DMS79 treated with DMSO at 0.1 percent for 48 hours (cell line): ENCODE measurements at places on chromosomes 5 and 9.

- no peak for DNase-seq
Observed at GRCh38 chr9:98164912-98165311, 27.5 kb downstream of the CORO2A start.

GRCh38 chr9:129368444-129368978, 190.4 kb upstream of the IER5L start:
- DNase-seq = no peak

GRCh38 chr5:7849681-7850394, 1.1 kb downstream of the CFAP90 start:
- peak; percentile 40 for DNase-seq

- DNase-seq = peak; percentile 71
Observed at GRCh38 chr5:146620669-146621051, 104.7 kb upstream of the GPR151 start.

DNA sequence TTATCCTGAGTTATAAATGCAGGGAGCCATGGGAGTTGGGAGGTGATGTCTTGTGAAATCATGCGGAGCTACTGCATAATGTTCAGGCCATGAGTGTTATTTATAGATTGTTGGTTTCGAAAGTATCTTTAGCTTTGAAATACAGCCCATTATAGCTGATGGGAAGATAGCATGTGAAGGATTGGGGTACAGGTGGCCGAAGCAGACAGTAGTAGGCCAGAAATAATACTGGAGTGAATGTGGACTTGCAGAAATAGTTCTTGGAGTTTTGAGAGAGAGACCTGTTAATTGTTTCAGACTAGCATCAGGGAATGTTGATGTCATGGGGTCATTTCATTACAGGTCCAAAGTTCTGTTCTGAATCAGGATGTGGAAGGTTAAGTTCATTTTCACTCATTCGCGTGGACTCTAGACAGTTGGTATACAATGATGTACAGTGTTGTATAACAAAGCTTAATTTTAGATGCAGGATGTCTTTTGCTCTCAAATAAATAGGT, 3.8 kb downstream of the ATP6V1G1 start:
- no peak for DNase-seq

GRCh38 chr9:36437790-36438189, 37.7 kb upstream of the RNF38 start:
- DNase-seq = no peak

- DNase-seq = no peak
Observed at GRCh38 chr9:1522219-1522767, 472.1 kb downstream of the DMRT2 start.

DNA sequence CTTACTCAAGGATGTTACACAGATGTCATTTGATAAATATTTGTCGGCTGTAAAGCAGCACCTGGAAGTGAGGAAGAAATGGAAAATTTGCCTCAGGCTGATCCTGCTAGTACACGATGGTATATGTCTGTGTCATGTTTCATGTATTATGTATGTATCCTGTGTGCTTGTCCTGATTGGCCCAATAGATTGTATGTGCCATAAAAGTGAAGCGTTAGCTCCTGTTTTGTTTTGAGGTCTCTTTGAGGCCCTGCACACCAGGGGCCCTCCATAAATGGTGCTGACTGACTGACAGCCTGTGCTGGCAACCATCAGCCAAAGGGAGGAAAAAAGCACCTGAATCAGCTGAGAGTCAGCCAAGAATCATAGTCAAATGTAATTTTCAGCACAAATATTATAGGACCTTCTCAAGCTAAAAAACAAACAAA, 11.8 kb upstream of the LNPEP start:
- no peak for DNase-seq

DNA sequence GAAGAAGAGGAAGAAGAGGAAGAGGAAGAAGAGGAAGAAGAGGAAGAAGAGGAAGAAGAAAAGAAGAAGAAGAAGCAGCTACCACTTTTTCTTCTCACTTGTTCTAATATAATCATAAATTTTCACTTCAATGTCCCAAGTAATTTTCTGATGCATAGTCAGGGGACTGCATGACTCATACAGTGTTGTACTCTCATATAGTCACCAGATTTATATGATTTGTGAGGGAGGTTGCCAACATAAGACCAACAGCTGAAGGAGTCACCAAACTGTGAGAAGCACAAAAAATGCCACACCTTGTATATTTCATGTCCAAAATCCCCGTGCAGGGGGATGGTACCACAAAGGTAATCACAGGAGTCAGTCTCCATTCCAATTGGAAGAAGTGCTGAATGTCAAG, 32.7 kb upstream of the DMRTA1 start:
- DNase-seq = no peak

- no peak for DNase-seq
Observed at GRCh38 chr9:115211413-115212124, 93.6 kb upstream of the TNC start.

DNA sequence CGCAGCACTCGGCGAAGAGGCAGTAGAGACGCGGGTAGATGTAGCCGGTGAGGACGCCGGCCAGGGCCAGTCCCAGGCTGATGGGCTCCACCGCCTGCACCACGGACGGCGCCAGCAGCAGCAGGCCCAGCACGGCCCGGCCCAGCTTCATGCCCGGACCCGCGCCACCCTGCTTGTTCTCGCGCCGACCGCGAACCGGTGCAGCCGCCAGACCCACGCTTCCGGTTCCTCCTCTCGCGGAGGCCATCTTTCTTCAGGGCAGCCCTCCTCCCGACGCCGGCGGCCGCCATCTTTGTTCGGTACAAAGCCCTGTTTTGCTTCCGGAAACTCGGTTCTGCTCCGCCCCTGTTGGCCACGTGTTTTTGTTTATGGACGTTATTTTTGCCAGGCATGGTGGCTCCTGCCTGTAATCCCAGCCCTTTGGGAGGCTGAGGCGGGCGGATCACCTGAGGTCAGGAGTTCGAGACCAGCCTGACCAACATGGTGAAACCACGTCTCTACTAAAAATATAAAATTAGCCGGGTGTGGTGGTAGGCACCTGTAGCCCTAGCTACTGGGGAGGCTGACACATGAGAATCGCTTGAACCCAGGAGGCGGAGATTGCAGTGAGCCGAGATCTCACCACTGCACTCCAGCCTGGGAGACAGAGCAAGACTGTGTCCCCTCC, at the start of gene TOR1A:
Gene TOR1A, minus strand, starts transcription at position 202 of the 667 bp plus-strand sequence. Its CDS starts 51 bp downstream, at position 151.
- peak; percentile 95 for DNase-seq

GRCh38 chr5:121164632-121165031, 687.0 kb upstream of the FTMT start:
- DNase-seq = no peak

DNA sequence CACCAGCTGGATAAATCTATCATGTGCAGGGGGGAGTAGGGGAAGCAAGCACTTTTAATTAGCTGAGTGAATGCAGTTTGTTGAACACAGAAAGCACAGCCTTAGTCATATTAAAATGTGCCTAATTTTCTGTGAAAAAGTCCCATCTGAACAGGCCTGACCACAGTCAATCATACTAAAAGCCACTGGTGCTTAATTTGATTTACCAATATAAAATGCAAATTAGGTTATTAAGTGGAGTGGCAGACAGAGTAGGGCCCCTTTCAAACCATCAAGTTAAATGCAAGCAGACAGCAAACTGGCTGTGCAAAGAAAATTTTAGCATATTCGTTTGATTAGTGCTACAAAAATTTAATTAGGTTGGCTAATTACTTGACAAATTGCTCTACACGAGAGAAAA, 176.1 kb downstream of the ISL1 start:
- no peak for DNase-seq

- DNase-seq = peak; percentile 3
Observed at GRCh38 chr5:150289551-150290390, at the start of gene CAMK2A. Gene CAMK2A (minus strand): TSS chr5:150289773. CDS start chr5:150289625, 148 bp downstream.

DNA sequence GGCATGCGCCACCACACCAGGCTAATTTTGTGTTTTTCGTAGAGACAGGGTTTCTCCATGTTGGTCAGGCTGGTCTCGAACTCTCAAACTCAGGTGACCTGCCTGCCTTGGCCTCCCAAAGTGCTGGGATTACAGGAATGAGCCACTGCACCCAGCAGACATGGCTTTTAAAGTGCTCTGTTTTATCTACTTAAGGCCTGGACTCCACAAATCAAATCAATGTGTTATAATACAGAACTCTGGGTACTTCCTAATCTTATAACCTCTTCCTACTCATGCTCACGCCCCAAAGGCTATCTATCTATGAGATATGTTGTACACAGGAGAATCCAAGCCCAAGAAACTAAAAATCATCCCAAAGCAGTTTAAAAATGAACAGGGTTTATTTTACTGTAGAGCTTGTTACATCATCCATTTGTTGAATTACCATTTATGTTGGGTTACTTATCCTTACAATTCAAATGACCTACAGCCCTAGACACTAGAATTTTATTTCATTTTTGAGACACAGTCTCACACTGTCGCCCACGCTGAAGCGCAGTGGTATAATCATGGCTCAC, 155.1 kb downstream of the EFNA5 start:
- no peak for DNase-seq

DNA sequence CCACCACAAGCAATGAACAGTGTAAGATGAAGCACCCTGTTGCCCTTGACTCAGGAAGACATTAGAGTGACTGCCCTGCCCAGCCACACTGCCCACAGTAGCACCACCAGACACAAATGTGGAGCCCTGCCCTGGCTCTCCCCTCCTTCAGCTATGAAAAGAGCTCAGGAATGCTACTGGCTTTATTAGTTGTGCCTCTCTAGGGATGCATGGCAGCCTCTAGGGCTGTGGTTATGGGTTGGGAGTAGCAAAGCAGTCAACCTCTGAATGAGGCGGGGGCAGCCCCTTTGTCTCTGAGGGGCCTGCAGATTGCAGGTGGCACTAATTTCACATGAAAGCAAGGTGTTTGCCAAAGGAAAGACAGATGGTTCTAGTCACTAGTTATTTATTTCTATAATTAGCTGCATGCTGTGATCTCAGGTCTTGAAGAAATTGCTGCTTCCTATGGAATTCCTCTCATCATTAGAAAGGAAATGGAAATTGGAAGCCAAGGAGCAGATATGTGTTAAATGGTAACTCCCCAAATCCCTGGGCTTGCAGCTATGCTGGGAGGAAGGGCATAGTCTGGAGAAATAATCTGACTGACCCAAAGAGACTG, 259.4 kb downstream of the TLR4 start:
- DNase-seq = no peak

- no peak for DNase-seq
Observed at GRCh38 chr5:142104491-142104890, 4.1 kb upstream of the NDFIP1 start.

- no peak for DNase-seq
Observed at GRCh38 chr9:13436591-13436990, 157.1 kb upstream of the MPDZ start.

DNA sequence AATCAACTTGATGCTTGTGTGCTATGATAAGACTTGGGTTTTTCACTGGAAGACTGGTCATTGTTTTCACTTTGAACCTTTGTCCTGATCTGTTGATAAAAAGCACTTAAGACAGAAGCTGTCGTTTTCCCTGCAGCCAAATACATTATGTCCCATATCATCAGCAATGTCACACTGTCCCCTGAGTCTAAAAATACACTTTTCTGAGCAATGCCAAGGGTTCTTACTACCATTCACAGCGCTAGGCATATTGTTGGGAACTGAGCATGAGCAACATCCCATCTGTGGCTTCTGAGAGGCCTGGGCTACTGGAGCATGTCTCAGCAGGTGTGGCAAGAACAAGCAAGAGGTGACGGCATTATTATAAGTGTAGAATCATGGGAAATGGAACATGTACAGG, 81.8 kb downstream of the SEMA6A start:
- peak; percentile 31 for DNase-seq

- no peak for DNase-seq
Observed at GRCh38 chr9:86185872-86186271, 73.6 kb downstream of the C9orf153 start.

DNA sequence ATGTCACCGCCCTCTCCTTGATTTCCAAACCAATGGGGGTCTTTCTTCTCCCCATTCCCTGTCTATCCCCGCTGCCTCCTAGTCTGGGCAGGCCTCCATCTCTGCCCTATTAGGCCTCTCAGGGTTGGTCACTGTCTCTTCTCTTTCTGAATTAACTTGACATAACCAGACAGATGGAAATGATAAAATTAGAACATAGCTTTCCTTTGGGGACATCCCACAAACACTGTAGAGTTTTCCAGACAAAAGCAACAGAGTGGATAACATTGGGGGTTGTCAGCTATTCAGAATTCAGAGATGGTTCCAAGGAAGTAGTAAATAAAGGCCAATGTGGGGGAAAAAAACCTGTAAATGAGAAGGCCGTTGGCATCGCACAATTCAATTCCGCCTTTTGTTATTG, 24.7 kb downstream of the LHX6 start:
- DNase-seq = no peak

GRCh38 chr5:41334221-41334620, 120.9 kb upstream of the C6 start:
- DNase-seq = no peak

GRCh38 chr5:90161414-90161813, 248.1 kb downstream of the CETN3 start:
- no peak for DNase-seq

- no peak for DNase-seq
Observed at GRCh38 chr5:125129151-125129806, 382.8 kb upstream of the ZNF608 start.

GRCh38 chr9:99445371-99445891, 223.3 kb downstream of the SEC61B start:
- no peak for DNase-seq

DNA sequence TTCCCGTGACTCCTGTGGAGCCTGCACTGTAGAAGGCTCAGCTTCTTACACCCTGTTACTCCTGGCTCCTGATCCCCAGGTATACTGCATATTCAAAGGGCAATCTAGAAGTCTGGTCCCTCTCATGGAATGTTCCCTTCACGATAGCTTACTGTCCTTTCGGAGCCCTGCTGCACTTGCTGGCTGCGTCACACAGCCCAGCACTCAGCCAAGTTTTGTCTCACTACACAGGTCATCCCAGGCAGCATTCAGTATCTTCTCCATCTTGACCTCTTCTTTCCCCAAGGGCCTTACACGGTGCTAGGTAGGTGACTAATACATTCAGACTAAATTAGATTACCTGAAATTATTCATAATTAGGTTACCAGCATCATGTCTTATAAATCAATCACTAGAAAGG, 123.7 kb downstream of the WDR41 start:
- DNase-seq = no peak

- DNase-seq = no peak
Observed at GRCh38 chr5:33824516-33825195, 67.1 kb downstream of the ADAMTS12 start.

- DNase-seq = no peak
Observed at GRCh38 chr5:123549256-123549904, 37.4 kb downstream of the CSNK1G3 start.

GRCh38 chr5:55983986-55984385, 10.8 kb downstream of the IL6ST start:
- DNase-seq = no peak

DNA sequence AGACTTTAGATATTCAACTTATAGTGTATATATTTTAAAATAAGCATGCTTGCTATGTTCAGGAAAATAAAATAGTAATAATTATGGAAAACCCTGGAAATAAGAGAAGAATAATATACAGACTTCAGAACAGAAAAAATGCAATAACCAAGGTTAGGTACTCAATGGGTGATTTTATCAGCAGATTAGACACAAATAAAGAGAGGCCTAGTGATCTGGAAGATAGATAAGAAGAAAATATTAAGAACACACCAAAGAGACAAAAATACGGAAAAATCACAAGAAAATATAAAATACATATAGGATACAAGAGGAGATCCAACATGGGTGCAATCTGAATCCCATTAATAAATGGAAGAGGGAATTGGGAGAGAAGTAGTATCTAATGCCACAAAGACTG, 1348.5 kb upstream of the WWC1 start:
- DNase-seq = no peak
